Mesendoderm (in vitro differentiated cells): ENCODE measurements at places on chromosomes 16 and 17.

GRCh38 chr16:58120234-58120633, 8.9 kb downstream of the CFAP20 start:
- DNase-seq = no peak

GRCh38 chr17:62882284-62882683, 74.2 kb upstream of the MARCHF10 start:
- DNase-seq = no peak

- no peak for DNase-seq
These were observed 18.3 kb downstream of the RND2 start for GRCh38 chr17:43043307-43043706.

- no peak for DNase-seq
These were observed 15.2 kb upstream of the HERPUD1 start for GRCh38 chr16:56916571-56917403.

GRCh38 chr17:33262266-33263123, 30.6 kb downstream of the ASIC2 start:
- no peak for DNase-seq

- DNase-seq = peak; percentile 39
These were observed 8.4 kb downstream of the ZDHHC1 start for GRCh38 chr16:67407788-67408452.
